ENCODE measurements at places on chromosomes 5 and 9. TPM values are rescaled to one million over a fixed set of nuclear protein-coding genes. Genes with fewer than 3 reads are reported as not detected.

Gene ATG12
- 34.9 TPM for total RNA-seq

Gene TMEM38B
- total RNA-seq = 11.1 TPM

Gene CEL
- total RNA-seq = 0.19 TPM

Gene CCDC192
- total RNA-seq = not detected

Gene PRUNE2
- 65.3 TPM for total RNA-seq

Measured in aortic smooth muscle cell (primary cell).